ENCODE measurements at places on chromosomes 1 and 21.

GRCh38 chr1:230892018-230892491, 23.7 kb upstream of the C1orf198 start:
- no peak for DNase-seq

- peak; percentile 64 for DNase-seq
Observed at GRCh38 chr1:54885807-54886723, 930 bp downstream of the DHCR24 start.

- DNase-seq = peak; percentile 51
Observed at GRCh38 chr1:107196973-107197562, 56.2 kb downstream of the NTNG1 start.

DNA sequence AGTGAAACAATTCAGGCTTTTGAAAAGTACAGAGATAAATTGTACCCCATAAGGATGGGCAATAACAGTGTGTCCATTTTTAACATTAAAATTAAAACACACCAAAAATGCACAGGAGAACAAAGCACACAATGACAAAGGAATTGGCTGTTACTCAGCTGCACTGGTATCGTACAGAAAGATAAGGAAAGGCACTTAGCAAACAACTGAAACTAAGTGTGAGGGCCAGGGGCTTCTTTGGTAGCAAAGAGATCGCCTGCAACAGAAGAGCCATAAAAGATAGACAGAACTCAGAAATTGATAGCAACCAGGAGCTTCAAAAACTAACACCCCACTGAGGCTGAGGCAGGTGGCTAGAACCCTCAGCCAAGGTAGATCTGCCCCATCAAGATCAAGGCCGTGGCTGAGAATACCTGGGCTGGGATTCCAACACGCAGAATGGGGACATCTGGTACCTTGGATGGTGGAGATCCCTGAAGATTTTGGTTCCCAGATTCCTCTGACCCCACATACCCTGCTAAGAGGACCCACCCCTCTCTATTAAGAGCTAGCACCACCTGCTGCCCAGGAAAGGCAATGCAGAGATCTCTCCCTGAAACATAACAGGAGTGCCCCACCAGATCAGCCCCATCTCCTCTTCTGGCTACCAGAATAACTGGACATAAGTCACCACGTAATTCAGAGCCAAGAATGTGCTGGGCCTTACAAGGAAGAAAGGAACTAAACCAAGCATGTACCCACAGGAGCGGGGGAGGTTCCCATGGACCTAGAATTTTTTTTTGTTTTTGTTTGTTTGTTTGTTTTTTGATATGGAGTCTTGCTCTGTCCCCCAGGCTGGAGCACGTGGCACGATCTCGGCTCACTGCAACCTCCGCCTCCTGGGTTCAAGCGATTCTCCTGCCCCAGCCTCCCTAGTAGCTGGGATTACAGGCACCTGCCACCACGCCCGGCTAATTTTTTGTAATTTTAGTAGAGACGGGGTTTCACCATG, 16.2 kb downstream of the PLEKHO1 start:
- peak; percentile 53 for DNase-seq

Measured in Daoy (cell line).